Cerebellum (tissue), 4 donors: ENCODE measurements at places on chromosomes 4 and X.

- no peak for DNase-seq
Measured at GRCh38 chr4:146900295-146900694, 45.4 kb downstream of the TTC29 start.

DNA sequence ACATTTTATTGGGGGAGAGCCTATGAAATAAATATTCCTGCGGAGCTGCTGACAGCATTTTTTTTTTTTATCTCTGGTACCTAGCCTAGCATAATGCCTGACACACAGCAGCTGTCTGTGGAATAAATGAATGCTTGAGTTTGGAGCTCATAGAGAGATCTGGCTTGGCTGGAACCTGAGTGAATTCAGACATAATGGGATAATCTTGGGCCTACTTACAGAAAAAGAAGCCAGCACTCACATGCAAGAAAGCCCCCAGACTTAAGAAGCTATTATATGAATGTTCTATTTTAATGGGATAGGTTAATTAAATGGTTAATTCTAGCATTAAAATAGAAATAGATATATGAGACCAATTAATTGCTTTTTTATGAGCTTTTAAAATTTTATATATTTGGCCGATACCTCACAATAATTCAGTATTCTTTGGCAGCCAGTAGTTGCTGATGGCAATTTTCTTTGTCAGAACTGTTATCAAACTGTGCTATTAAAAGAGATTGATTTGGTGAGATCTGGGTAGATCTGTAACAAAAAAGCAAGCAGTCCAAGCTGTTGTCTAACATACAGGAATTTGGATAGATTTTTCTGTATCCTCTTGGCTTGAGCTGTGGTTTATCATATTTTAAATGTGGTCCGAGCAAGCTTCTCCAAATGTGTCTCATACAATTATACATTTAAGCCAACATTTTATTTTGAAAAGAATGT is 654.2 kb downstream of the PCDH7 start:
- DNase-seq: no peak

GRCh38 chr4:125045311-125045710 is 269.4 kb upstream of the FAT4 start:
- DNase-seq: no peak

DNA sequence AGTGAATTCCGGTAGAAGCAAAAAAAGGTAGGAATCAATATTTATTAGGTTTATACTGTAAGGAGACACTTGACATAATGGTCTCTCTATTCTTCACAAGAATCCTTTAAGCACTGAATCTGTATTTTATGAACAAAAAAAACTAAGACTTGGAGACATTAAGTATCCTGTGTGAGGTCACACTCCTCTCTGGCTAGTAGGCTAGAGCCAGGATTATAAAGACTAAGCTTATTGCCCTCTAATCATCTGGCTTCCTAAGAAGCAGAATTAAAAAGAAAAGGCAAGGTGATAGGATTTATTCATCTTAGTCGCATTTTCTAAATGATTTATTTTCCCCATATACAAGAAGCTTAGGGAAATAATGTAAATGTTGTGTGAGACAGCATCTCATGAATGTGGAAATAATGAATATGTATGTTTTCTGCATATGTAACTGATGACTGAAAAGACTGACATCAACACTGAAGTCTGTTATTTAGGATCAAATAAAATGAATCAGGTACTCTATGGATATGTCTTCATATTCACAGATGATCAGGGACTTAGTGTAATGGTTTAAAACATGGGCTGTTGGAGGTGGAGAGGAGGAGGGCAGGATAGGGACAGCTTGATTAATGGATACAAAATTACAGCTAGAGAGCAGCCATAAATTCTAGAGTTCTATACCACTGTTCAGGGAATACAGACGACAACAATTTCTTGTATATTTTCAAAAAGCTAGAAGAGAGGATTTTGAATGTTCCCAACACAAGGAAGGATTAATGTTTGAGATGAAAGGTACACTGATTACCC is 30.4 kb upstream of the PRKG2 start:
- no peak for DNase-seq

- no peak for DNase-seq
Measured at GRCh38 chr4:81617545-81617944, 145.8 kb upstream of the RASGEF1B start.
